ENCODE measurements at places on chromosomes 7 and 10. TPM values are rescaled to one million over a fixed set of nuclear protein-coding genes. Genes with fewer than 3 reads are reported as not detected.

DNA sequence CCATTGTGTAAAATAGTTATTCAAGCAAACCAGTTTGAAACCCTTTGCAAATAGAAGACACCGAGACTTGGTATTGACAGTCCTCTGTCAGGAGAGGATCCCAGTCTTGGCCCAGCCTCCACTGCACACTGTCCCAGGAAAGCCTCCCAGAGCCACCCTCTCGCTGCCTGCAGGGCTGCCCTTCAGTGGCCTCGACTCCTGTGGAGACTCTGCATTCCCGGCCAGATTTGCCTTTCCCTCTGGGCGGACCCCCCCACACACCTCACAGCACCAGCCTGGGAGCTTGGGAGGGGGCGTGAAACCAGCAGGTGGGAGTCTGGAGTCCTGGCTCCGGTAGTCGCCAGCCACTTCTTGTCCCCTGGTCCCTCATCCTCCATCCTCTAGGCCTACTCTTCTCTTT, 48.7 kb downstream of the GRK5 start:
- H3K4me3 ChIP-seq, result no peak overlapping the region
- peaks cover 14% of the 10 kb centered on the region for H3K4me1 ChIP-seq
- DNase-seq, result no peak
- H3K27me3 ChIP-seq, result no peaks in the 10 kb centered on the region
- no peak overlapping the region for H3K27ac ChIP-seq
- H3K36me3 ChIP-seq, result peaks cover 2% of the 10 kb centered on the region

DNA sequence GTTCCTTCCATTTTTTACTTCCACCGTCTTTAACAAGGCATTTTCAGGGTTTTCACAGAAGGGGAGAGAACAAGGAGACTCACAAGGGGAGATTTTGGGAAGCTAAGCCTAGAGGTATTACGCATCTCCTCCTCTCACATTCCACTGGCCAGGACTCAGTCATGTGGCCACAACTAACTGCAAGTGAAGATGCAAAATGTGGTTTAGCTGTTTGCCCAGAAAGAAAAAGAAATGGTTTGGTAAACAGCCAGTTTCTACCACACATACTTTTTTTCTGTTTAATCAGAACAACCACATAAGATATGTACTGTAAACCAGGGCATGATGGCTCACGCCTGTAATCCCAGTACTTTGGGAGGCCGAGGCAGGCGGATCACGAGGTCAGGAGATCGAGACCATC, 21.4 kb upstream of the HELLS start:
- H3K4me3 ChIP-seq, result no peak overlapping the region
- H3K36me3 ChIP-seq, result no peaks in the 10 kb centered on the region
- H3K27ac ChIP-seq, result no peak overlapping the region
- DNase-seq, result no peak

GRCh38 chr7:65449505-65449852, 75.8 kb downstream of the ZNF92 start:
- peaks cover 28% of the 10 kb centered on the region for H3K27me3 ChIP-seq
- H3K27ac ChIP-seq, result no peak overlapping the region
- no peak for DNase-seq
- no peaks in the 10 kb centered on the region for H3K36me3 ChIP-seq
- H3K4me1 ChIP-seq, result peaks cover 5% of the 10 kb centered on the region

DNA sequence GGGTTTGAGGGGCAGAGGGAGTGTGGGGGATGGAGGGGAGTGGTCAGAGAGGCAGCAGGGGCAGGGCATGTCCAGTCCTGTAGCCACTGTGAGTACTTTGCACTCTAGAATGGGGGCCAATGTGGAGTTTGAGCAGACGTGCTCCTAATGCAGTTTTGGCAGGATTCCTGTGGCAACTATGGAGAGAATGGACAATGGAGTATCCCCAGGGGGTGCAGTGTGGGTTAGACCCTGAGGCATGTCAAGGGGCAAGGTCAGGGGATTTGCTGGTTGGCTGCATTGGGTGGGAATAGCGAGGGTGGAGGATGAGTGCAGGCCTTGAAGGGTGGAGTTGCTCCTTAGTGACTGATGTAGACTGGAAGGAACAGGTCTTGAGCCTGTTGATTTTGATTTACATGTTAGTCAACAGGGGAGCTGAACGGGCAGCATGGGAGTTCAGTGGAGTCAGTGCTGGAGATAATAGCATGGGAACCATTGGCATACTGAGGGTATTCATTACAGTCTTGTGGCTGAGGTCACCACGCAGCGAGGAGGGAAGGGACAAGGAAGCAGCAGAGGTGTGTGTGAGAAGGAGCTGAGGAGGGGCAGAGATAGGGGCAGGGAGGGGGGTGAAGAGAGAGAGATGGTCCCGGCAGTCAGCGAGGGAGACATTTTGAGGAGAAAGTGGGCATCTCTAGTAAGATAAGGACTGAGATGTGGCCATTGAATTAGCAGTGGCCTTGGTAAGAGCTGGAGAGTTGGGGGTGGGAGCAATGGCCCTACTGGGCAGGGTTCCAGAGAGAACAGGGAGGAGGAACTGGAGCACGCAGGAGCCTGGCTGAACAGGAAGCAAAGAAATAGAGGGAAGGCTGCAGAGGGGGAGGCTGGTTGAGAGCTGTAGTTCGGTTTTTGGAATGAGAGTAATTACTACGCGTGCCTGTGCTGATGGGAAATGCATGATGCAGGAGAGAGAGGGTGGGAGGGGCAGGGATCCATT, 112.7 kb downstream of the CCNY start:
- H3K4me3 ChIP-seq, result no peak overlapping the region
- no peaks in the 10 kb centered on the region for H3K27me3 ChIP-seq
- H3K27ac ChIP-seq, result peak overlapping the region; percentile 92

- no peak overlapping the region for H3K4me3 ChIP-seq
- peaks cover 28% of the 10 kb centered on the region for H3K4me1 ChIP-seq
- H3K27me3 ChIP-seq, result no peaks in the 10 kb centered on the region
- H3K36me3 ChIP-seq, result peaks cover 6% of the 10 kb centered on the region
These were observed 144.0 kb upstream of the ASAH2 start for GRCh38 chr10:50395271-50395670.

DNA sequence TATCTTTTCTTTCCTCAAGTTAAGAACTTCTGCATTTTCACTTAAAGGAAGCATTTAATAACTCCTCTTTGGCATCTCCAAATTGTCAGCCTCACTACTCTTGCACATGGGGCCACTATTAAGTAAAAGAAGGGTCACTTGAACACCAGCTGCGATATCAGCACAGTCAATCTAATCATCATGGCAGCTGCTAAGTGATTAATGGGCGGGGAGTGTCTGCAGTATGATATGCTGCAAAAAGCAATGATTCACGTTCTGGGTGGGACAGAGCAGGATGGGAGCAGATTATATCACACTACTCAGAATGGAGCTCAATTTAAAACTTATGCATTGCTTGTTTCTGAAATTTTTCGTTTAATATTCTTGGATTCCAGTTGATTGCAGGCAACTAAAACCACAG, 447.4 kb upstream of the PFKP start:
- DNase-seq, result no peak
- peaks cover 2% of the 10 kb centered on the region for H3K27me3 ChIP-seq
- no peak overlapping the region for H3K4me3 ChIP-seq
- no peaks in the 10 kb centered on the region for H3K4me1 ChIP-seq
- H3K36me3 ChIP-seq, result no peaks in the 10 kb centered on the region
- H3K27ac ChIP-seq, result no peak overlapping the region

- no peak overlapping the region for H3K4me3 ChIP-seq
- H3K4me1 ChIP-seq, result peaks cover 12% of the 10 kb centered on the region
- no peak for DNase-seq
These were observed 132.7 kb upstream of the MDFIC start for GRCh38 chr7:114789161-114789560.

GRCh38 chr10:118596426-118597124, 1.1 kb upstream of the PRLHR start:
- peaks cover 61% of the 10 kb centered on the region for H3K27me3 ChIP-seq
- no peak overlapping the region for H3K27ac ChIP-seq
- peaks cover 5% of the 10 kb centered on the region for H3K4me1 ChIP-seq
- DNase-seq, result no peak
- no peak overlapping the region for H3K4me3 ChIP-seq

DNA sequence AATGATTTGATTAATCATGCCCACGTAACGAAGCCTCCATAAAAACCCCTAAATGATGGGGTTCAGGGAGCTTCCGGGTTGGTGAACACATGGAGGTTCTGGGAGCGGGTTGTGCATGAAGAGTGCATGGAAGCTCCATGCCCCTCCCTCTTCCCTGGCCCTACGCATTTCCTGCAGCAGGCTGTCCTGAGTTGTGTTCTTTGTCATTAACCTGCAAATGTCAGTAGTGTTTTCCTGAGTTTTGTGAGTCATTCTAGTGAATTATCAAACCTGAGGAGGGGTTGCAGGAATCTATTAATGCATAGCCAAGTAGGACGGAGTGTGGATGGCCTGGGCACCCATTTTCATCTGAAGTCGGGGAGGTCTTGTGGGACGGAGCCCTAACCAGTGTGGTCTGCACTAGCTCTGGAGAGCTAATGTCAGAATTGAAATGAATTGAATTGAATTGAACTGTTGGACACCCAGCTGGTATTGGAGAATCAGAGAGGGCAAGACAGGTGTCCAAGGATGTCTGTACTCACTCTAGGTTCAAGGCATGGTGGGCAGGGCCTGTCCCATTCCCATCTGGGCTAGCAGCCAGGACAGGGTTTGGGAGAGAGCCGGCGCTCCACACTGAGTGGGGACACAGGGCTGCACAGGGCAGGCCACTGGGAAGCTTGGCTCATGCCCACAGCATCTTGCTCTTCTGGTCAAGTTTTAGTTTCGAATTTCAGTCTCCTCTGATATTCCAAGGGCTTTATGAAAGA, 22.3 kb upstream of the ARHGAP22 start:
- no peak for DNase-seq
- H3K4me3 ChIP-seq, result no peak overlapping the region
- peaks cover 14% of the 10 kb centered on the region for H3K27me3 ChIP-seq
- no peaks in the 10 kb centered on the region for H3K4me1 ChIP-seq

GRCh38 chr10:91188889-91189288, 31.6 kb upstream of the PCGF5 start:
- no peaks in the 10 kb centered on the region for H3K27me3 ChIP-seq
- H3K4me1 ChIP-seq, result peaks cover 33% of the 10 kb centered on the region
- peaks cover 37% of the 10 kb centered on the region for H3K36me3 ChIP-seq
- H3K27ac ChIP-seq, result no peak overlapping the region

GRCh38 chr7:108848486-108848885, 278.8 kb downstream of the DNAJB9 start:
- no peak for DNase-seq
- no peaks in the 10 kb centered on the region for H3K36me3 ChIP-seq
- no peaks in the 10 kb centered on the region for H3K27me3 ChIP-seq
- no peak overlapping the region for H3K4me3 ChIP-seq
- H3K4me1 ChIP-seq, result no peaks in the 10 kb centered on the region

DNA sequence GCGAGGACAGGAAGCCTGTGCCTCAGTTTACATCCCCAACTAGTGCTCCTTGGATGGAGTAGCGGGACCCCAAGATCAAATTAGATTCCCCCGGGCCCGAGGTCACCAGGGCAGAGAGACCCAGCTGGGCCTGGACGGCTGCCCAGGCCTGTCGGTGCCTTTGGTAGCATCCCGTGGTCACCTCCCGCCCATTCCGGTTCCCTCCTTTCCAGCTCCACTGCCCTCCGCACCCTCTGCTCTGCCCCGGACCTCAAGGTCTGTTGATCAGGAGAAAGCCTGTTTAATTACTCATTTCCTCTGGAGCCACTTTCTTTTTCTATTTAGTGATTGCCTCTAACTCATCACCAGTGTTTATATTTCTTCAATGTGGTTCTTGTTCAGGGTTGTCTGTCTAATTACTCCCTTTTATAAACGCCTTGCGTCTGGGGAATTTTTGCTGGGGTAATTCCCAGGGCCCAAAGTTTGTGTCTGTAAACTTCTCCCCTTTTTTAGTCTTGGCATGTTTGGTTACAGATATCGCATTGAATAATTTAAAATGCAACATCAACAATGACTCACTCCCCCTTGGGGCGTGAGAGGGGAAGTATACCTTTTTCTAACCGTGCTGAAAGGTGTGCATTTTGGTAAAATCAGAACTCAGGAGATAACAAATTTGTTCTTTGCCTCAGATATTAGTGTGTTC, 1.9 kb downstream of the FOXK1 start:
- peak overlapping the region; percentile 100 for H3K27ac ChIP-seq
- H3K4me3 ChIP-seq, result peak overlapping the region; percentile 99
- H3K27me3 ChIP-seq, result no peaks in the 10 kb centered on the region
- H3K4me1 ChIP-seq, result peaks cover 40% of the 10 kb centered on the region

- H3K27me3 ChIP-seq, result peaks cover 2% of the 10 kb centered on the region
- no peak for DNase-seq
- no peak overlapping the region for H3K4me3 ChIP-seq
- H3K27ac ChIP-seq, result no peak overlapping the region
These were observed 213.3 kb downstream of the MDFIC start for GRCh38 chr7:115135146-115135545.

DNA sequence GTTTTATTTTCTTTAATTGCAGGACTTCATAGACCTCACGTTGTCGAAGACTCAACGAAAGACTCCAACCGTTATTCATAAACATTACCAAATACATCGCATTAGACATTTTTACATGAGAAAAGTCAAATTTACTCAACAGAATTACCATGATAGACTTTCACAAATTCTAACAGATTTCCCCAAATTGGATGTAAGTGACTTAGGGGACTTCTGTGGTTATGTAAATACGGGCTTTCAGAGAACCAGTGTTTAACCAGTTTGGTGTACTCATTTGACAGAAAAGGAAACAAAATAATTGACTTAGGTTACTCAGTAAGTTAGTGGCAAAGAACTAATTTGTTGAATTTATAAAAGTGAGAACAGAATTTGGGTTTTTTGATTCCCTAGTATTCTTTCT, 4.2 kb downstream of the GTPBP4 start:
- H3K27me3 ChIP-seq, result no peaks in the 10 kb centered on the region
- H3K4me3 ChIP-seq, result no peak overlapping the region
- no peak for DNase-seq
- no peak overlapping the region for H3K27ac ChIP-seq
- peaks cover 29% of the 10 kb centered on the region for H3K4me1 ChIP-seq

- no peak overlapping the region for H3K27ac ChIP-seq
- H3K4me1 ChIP-seq, result no peaks in the 10 kb centered on the region
- H3K4me3 ChIP-seq, result no peak overlapping the region
- H3K27me3 ChIP-seq, result peaks cover 3% of the 10 kb centered on the region
- no peak for DNase-seq
These were observed 61.7 kb downstream of the AUTS2 start for GRCh38 chr7:69659983-69660382.

PLEKHS1 gene
- 0.15 TPM for total RNA-seq

WEE2 gene
- not detected for total RNA-seq

ASL gene
- total RNA-seq, result 16.5 TPM

ADCY1 gene
- 0.99 TPM for total RNA-seq

OR6B1 gene
- total RNA-seq, result not detected

NOS3 gene
- 22.3 TPM for total RNA-seq

TMEM178B gene
- 0.22 TPM for total RNA-seq

SHTN1 gene
- total RNA-seq, result 0.45 TPM

All from activated CD4-positive, alpha-beta T cell treated with anti-CD3 and anti-CD28 coated beads, Interleukin-2, amount 10 ng/mL, durations not matched to agents 7 days and 5 days (primary cell).